ENCODE measurements at places on chromosomes 16 and 17.

- no peak for DNase-seq
These were observed 8.3 kb downstream of the TFAP4 start for GRCh38 chr16:4264546-4264945.

GRCh38 chr16:2250652-2251295 is 613 bp downstream of the ECI1 start:
- no peak for DNase-seq

GRCh38 chr16:84036982-84037425 is 5.6 kb downstream of the SLC38A8 start:
- DNase-seq, result no peak

DNA sequence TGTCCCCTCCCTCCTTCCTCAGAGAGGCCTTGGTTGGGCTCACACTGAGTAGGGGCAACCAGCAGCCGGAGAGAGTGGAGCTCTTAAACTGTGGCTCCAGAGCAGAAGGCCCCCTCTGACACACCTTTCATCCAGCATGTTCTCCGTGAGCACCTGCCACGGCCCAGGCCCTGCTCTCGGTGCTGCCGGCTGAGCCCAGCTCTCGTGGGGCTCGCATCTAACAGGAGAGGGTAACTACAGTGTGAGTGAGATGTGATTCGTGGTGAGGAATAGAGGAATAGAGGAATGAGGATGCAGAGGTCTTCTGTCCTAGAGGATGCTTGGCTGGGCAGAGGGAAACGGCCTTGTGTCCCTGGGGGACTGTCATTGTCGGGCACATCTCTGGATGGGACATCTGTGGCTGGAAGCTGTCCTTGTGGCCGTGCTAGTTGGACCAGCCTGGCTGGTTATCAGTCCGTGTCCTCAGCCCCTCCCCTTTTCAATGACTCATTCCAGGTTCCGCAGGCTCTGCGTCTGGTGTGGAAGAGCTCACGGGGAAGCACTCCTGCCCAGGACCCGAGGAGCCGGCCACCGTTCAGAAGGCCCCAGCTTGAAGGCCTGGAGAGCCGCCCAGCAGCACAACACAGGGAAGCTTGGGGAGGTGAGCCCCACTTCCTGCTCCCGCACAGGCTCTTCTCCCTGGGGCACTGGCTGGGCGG is 11.9 kb upstream of the DNASE1 start:
- peak; percentile 78 for DNase-seq

DNA sequence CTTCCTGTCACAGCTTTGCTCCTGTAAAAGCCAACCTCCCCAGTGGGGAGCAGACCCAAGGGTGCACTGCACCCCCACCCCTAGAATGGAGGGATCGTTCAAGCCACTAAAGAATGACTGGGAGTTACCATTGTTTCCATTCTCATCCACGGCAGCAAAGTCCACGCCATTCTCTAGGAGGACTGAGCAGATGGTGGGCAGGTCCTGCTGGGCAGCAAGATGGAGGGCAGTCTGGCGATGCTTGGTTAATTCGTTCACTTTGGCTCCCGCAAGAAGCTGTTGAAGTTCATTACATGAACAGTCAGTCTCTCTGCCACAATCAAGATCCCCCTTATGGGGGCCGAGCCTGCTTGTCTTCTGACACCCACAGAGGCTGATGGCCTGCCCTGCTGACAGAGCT is 30.8 kb downstream of the CYB5D2 start:
- DNase-seq, result no peak

- DNase-seq, result no peak
These were observed 139.4 kb upstream of the ERCC4 start for GRCh38 chr16:13780406-13781168.

- peak; percentile 53 for DNase-seq
These were observed 565 bp downstream of the WDR45B start for GRCh38 chr17:82647593-82648164.

DNA sequence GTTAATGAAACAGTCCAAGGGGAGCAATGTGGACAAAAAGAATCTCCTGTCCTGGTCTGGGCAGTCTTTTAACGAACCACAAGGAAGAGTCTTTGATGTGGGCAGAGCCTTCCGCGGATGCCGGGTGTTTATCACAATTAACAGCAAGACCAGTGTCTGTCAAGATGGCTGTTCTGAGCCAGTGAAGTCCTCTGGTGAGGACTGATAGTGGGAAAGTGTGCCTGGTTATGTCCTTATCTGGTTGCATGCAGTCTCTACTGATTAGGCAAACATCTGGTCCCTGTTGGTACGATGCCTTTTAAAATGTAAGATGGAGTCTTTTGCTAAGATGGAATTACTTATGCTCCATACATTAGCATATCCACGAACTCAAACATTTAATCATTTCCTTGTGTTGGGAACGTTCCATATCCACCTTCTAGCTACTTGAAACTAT is 88.5 kb downstream of the ZNF18 start:
- DNase-seq, result no peak

DNA sequence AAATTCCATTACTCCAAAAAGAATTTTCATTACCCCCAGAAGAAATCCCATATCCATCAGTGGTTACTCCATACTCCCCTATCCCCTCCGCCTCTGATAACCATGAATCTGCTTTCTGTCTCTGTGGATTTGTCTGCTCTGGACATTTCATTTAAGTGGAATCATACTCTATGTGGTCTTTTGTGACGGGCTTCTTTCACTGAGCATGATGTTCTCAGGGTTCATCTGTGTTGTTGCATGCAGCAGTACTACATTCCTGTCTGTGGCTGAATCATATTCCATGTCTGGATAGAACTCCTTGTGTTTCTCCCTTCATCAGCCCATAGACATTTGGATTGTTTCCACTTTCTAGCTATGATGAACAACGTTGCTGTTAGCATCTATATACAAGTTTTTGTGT is 59.5 kb upstream of the IRX3 start:
- no peak for DNase-seq

GRCh38 chr16:13123991-13124390 is 222.6 kb downstream of the SHISA9 start:
- no peak for DNase-seq

DNA sequence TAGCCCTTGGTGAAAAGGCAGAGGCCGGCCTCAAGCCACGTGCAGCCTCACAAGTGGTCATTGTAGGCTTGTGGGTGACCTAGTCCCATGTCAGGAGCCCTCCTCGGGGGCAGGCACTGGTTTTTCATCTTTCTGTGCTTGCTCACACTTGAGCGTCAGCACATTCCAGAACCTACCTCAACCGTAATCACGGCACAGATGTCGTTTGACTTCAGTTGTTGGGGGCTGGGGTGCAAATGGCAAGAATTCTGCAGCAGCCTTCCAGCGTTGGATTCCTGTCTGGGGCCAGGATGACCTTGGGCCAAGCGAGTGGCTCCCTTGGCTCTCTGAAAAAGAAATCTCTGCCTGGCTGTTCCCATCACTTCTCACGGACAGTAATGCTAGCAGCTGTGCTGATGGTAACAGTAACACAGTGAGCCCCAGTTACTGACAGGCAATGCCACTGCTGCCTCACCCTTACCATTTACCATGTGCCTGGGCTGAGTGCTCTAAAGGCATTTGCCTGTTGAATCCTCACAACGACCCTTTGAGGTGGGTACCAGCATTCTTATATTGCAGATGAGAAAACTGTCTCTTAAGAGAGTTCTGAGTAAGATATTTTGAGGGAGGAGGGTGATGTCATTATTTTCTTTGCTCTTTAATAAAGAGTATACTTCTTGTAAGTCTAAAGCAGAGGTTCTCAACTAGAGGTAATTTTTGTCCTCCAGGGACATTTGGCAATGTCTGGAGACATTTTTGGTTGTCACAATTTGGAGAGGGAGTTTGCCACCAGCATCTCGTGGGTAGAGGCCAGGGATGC is 46.5 kb downstream of the KSR1 start:
- no peak for DNase-seq

- no peak for DNase-seq
These were observed 81.3 kb downstream of the COX10 start for GRCh38 chr17:14150619-14151018.

- no peak for DNase-seq
These were observed 976 bp downstream of the ABCC3 start for GRCh38 chr17:50635732-50635981.

GRCh38 chr17:12566291-12566690 is 99.4 kb upstream of the MYOCD start:
- DNase-seq, result no peak

DNA sequence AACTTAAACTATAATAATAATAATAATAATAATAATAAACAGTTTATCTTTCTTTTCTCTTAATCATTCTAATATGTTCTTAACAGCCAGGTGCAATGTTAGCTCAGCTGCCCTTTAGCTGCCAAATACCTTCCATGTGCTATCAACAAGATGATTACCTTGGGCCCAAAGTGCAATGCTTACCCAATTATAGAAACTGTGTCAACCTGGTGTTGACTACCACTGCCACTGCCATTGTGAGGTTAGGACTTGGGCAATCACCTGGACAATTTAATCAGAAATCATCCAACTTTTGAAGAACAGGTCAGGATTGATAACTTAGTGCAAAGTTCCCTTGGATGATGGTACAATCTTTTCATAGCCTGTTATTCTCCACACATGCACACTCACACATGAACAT is 371.8 kb upstream of the SALL1 start:
- no peak for DNase-seq

GRCh38 chr17:77924757-77925336 is 33.7 kb upstream of the TNRC6C start:
- DNase-seq, result peak; percentile 20

DNA sequence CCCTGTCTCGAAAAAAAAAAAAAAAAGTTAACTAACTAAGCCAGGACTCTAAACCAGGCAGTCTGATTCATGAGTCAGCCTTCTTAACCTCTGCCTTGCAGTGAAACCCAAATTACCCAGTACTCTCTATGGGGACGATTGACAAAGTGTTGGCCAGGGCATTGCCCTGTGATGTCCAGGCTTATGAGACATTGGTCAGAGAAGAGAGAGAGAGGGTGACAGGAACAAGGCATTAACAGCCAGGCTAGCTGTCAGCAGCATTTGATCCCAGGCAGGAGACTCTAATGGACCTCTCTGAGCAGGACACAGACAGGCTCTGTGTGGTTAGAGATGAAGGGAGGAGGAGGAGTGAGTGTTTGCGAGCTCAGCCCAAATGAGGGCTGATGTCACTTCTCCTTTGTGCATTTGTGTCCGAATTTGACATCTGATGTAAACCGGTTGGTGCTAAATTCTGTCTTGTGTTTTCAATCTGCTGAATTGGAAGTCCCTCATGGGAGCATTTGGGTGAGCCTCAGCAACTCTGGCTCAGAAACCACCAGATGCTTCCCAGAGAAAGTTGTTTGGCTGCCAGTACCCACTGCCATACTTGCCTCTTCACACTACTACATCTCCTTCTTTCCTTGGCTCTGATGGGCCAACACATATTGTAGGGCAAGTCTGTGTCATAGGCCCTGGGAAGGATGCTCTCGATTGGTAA is 4.3 kb upstream of the MYL4 start:
- no peak for DNase-seq

GRCh38 chr17:58811290-58811689 is 55.6 kb downstream of the PPM1E start:
- DNase-seq, result no peak

DNA sequence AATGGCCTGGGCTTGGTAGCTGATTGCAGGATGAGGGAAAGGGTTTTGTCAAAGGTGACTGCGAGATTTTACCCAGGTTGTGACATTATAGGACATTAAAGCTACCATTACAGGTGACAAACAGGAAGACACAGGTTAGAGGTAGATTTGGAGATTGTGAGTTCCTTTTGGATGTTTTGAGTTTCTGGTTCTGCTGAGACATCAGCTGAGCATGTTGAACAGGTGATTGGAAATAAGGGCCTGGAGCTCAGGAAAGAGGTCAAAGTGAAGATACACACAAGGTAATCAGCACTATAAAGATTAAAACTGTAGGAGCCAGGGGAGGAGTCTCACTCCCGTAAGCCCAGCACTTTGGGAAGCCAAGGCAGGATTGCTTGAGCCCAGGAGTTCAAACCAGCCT is 6.0 kb downstream of the GSDMA start:
- DNase-seq, result no peak

- no peak for DNase-seq
These were observed 12.4 kb downstream of the PRSS27 start for GRCh38 chr16:2707368-2708289.

DNA sequence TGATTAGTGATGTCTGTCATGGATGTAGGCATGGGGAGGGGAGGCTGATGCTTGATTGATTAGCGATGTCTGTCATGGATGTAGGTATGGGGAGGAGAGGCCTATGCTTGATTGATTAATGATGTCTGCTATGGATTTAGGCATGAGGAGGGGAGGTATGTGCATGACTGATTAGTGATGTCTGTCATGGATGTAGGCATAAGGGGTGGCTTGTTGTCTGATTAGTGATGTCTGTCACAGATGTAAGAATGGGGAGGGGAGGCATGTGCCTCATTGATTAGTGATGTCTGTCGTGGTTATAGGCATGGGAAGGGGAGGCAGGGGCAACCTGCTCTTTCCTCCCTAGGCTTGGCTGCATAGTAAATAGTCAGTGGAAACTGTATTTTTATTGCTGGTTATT is 409.4 kb downstream of the HAPSTR1 start:
- no peak for DNase-seq

GRCh38 chr16:80691111-80691741 is 113.2 kb downstream of the CDYL2 start:
- DNase-seq, result no peak

DNA sequence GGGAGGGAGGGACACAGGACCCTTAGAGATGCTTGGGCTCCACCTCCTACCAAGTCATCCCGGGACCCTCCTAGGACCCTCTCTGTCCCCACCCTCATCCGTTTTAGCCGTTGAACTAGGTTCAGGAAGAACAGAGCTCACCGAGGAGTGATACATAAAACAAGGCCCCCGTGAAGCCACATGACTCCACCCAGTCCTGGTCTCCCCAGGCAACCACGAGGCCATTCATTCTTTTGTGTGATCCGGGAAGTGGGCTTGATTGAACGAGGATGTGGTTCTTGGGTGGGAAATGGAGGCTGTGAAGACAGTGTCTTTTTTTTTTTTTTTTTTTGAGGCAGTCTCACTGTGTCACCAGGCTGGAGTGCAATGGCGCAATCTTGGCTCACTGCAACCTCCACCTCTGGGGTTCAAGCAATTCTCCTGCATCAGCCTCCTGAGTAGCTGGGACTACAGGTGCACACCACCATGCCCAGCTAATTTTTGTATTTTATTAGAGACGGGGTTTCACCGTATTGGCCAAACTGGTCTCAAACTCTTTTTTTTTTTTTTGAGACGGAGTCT is 14.8 kb downstream of the TRARG1 start:
- DNase-seq, result no peak

GRCh38 chr17:1090465-1091189 is 89.2 kb downstream of the ABR start:
- DNase-seq, result no peak

DNA sequence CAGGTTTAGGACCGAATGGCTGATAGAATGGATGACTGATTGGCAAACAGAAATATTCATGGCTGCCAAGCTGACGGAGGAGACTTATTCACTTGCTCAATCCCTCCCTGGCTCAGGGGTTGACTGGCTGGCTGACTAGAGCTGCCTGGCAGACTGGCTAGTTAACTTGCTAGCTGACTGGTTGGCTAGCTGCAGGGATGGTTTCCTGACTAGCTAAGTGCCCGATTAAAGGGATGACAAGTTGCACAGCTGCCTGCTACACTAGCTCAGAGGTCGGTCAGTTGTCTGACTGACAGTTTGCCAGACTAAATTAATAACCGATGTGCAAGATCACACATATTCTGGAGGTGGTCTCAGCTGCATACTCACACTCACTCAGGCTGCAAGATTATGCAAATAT is 1208.4 kb upstream of the CDH8 start:
- no peak for DNase-seq
